ENCODE measurements at places on chromosomes 6 and 20.
A peak's percentile ranks its signal among the peaks of the same experiment; 100 is the strongest.

- no peak for DNase-seq
Observed at GRCh38 chr6:41692080-41692675, 43.2 kb downstream of the TFEB start.

DNA sequence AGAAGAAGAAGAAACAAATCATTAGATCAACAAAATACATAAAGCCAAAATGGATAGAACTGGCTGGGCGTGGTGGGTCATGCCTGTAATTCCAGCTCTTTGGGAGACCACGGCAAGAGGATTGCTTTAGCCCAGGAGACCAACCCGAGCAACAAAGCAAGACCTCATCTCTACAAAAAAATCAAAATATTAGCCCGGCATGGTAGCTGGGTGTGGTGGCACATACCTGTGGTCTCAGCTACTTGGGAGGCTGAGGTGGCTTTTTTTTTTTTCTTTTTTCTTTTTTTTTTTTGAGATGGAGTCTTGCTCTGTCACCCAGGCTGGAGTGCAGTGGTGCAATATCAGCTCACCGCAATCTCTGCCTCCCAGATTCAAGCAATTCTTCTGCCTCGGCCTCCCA lies 21.5 kb downstream of the NINL start:
- DNase-seq: no peak

DNA sequence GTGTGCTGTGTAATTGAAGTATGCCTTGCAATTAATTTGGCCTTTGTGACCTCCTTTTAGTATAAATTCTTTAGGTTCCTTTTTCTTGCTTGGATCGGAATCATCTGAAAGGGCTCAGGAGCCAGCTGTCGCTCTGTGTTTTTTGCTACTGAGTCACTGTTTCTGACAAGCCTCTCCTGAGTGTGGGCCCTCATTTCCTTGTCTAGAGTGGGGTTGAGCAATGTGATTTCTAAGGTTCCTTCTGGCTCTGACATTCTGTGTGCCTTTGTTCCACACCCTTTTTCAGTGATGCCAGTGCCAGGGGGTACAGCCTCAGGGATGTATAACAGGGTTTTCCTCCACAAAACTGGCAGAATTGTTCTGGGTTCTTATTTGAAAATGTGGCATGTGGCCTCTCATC lies 26.5 kb downstream of the DAAM2 start:
- peak; percentile 52 for DNase-seq

- DNase-seq: peak; percentile 92
Observed at GRCh38 chr6:136783495-136784270, 8.6 kb downstream of the MAP3K5 start.

- no peak for DNase-seq
Observed at GRCh38 chr6:154223296-154223695, 133.3 kb downstream of the IPCEF1 start.

GRCh38 chr20:62561182-62561581 lies 81.1 kb upstream of the SLCO4A1 start:
- peak; percentile 30 for DNase-seq

- DNase-seq: no peak
Observed at GRCh38 chr6:45577836-45578504, 200.2 kb upstream of the SUPT3H start.

DNA sequence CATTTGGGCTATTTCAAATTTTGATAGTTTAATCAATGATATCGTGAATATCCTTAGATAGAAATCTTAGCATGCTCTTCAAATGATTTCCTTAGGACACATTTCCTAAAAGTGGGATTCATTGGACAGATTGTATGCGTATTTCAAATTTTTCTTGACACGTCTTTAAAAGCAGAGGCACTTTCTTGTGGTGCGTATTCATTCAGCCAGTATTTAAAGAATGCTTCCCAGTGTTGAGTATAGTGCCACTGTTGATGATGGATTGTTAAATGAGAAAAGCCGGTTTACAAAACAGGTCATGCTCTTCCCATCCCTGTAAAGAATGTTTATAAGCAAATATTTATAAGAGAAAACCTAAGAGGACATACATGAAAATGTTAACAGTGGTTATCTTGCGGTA lies 15.1 kb upstream of the NOL7 start:
- DNase-seq: no peak

Measured in suppressor macrophage (primary cell).